ENCODE measurements at places on chromosomes 4 and X.
A peak's percentile ranks its signal among the peaks of the same experiment; 100 is the strongest.

GRCh38 chrX:42020225-42020624 is 96.9 kb upstream of the CASK start:
- peak; percentile 6 for DNase-seq

DNA sequence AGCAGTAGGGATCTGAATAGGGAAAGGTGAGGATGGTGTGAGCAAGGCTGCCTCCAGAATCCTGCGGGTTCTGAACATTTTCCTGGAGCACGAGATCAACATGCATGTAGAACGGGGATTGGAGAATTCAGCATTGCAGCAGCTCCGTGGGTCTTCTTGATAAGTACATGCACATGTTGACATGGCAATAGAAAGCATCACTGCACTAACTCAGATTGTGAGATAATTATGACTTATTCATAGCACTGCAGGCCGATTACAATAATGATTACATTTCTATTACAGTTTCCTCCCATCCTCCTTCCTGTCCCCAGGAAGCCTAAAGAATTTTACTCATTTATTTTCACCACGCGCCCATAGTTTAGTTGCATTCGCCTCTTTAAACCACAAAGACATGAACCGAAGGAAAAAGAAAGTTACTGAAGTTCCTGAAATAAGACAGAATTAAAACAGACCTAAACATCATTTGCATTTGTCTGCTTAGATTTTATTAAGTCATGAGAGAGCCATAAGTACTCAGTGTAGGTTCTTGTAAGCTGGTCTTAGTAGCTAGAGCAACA is 61.3 kb upstream of the ARX start:
- no peak for DNase-seq

GRCh38 chrX:68692651-68693050 is 45.2 kb downstream of the STARD8 start:
- DNase-seq, result no peak

DNA sequence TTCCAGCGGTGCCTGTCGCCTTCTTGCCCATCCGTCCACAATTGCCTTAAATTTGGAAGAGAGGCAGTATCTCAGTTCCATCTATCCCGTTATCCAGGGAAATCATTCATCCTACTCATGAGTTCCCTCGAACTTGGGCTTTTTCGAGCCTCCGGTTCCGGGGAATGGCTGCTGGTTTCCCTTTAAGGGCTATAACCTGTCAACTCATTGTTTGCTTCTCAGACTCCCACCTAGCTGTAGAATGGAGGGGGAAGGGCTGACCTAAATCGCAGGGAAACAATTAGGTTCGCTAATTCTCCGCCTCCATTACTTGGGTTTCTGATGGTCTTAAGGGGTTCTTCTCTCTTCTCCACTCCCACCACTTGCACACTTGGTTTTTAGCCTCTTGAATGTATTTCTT is 1.2 kb downstream of the UCHL1 start:
- no peak for DNase-seq

Data from CD4-positive, alpha-beta T cell treated with Interleukin-4 for 4 hours (primary cell).